Stimulated activated CD8-positive, alpha-beta memory T cell treated with anti-CD3 and anti-CD28 coated beads, Interleukin-7, amount 100 ng/mL, for 1 hour (primary cell): ENCODE measurements at places on chromosomes 3 and 15.

GRCh38 chr3:192847941-192848340 is 69.7 kb downstream of the MB21D2 start:
- DNase-seq: no peak

GRCh38 chr3:120101624-120102023 is 7.4 kb upstream of the GSK3B start:
- DNase-seq: no peak

GRCh38 chr3:48151058-48151806 is 37.0 kb downstream of the CDC25A start:
- DNase-seq: peak; percentile 2

GRCh38 chr3:190339130-190339529 is 16.9 kb upstream of the CLDN1 start:
- DNase-seq: no peak

DNA sequence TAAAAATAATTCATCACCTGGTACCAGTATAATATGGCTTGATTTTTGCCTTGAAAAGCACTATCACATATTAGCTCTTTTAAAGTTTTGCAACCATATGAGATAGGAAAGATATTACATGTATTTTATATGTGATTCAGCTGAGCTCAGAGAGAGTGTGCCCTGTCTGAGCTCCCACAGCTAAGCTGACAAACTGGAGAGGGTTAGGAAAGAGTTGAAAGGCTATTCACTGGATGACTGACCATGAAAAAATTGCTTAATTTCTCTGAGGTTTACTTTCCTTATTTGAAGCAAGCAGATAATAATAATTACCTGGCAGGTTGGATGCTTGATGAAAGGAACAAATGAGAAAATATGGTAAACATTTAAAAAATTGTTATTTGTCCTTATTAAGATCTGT is 97.4 kb upstream of the CCDC80 start:
- DNase-seq: no peak

DNA sequence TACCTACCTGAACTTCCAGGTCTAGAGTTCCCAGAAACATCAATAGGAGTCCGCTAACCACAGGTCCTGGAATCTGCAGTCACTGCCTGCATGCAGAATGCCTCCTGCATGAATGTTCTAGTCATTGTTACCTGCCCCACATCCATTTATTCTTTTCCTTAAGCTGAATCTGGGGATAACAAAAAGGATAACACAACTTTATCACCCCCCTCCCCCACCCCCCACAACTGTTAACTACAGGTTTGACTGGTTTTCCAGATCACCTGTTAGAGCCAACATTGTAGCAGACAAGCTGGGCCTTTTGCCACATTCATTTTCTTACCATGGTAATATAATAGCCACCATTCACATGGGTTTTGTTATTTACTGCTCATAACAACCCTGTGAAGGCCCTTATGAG is 4.6 kb upstream of the CTSH start:
- DNase-seq: no peak

DNA sequence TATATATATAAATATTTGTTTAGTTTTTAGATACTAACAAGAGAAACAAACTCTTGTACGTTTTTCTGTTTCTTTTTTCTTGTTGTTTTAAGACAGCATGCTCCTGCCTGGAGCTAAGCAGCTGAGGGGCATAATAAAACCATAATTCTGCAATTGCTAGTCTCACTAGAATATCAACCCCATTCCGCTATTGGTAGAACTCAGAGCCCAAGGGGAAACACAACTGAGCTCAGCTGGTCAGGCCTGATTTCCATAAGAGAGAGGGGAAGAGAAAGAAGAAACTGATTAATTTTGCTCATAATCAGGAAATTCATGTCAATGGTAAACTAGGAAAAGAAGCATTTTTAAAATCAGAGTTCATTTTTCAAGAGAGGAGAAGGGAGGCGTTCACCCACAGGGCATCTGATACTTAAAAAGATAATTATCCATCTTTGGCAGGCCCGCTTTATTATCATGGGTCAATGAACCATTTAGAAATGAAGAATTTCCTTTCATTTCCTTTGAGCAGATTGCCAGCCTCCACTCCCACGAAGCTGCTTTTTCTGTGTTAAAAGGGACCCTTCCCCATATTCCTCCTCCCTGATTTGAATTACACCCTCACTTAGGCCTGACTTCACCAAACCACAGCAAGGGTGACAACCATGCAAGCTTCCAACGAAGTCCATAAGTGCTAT is 965.3 kb upstream of the CFAP20DC start:
- DNase-seq: no peak

DNA sequence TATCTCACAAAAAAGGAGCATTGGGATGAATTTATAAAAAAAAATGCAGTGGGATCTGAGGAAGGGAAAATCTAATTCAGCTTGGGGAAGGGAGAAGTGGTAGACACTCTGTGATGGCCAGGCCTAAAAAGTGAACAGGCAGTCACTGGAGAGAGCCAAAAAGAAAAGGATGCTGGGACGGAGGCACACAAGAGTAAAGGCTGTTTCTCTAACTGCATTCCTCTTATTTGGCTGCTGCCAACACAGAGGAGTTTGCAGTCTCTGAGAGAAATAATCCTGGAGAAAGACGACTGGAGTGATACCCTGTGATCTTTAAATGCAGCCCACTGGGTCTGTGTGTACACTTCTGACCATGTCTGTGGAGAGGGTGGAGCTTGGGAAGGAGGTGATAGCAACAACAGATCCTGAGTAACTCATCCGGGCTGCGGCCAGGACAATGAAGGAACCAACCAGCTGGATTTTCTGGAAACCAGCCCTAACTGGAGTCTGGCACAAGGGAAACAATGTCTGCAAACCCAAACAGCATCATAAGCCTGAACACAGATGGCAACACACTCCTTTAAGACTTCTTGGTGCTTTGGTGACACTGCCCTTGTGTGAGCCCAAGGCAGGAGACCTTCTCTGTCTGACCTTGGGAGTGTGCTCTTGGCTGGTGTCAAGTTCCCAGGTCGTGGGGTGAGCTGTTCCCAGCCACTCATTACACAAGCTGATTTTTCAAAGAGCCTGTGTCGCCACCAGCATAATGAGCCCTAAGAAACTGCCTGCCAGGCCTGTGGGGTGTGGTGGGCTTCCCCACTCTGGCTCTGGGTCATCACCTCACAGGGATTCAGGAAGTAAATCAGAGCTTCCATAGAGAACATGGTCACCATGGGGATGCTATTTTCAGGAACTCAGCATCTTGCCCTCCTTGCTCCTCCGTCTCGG is 8.0 kb downstream of the FYCO1 start:
- DNase-seq: no peak

DNA sequence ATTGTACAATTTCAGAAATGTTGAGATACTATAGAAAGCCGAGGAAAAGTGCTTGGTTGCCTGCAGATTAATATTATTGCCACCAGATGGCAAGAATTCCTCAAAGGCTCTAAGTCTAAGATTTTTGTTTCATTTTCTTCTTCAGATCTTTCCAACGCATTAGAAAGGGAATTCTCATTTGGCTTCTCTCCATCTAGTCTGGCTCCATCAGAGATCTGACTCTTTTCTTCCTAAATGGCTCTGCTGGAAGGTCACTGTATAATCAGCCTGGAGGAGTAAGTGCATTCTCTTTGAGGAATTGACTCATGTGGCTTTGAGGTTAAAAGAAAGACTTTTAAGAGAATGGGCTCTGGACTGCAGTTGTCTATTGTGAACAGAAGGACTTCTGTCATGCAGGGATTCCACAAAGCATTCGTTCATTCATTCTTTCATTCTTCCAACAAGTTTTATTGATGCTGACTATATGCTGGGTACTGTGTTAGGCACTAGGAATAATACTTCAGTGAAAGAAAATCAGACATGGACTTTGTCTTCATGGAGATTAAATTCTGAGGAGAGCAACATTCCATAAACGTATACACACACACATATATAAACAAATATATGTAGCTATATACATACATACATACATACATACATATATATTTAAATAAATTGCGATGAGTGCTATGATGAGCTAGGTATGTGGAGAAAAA is 55.3 kb downstream of the SLC28A2 start:
- no peak for DNase-seq
